ENCODE measurements at places on chromosomes 11 and 22.
A peak's percentile ranks its signal among the peaks of the same experiment; 100 is the strongest.

- no peak for DNase-seq
Measured at GRCh38 chr11:13040969-13041561, 31.9 kb downstream of the RASSF10 start.

GRCh38 chr22:49502126-49502826 lies 325.4 kb downstream of the BRD1 start:
- no peak for DNase-seq

DNA sequence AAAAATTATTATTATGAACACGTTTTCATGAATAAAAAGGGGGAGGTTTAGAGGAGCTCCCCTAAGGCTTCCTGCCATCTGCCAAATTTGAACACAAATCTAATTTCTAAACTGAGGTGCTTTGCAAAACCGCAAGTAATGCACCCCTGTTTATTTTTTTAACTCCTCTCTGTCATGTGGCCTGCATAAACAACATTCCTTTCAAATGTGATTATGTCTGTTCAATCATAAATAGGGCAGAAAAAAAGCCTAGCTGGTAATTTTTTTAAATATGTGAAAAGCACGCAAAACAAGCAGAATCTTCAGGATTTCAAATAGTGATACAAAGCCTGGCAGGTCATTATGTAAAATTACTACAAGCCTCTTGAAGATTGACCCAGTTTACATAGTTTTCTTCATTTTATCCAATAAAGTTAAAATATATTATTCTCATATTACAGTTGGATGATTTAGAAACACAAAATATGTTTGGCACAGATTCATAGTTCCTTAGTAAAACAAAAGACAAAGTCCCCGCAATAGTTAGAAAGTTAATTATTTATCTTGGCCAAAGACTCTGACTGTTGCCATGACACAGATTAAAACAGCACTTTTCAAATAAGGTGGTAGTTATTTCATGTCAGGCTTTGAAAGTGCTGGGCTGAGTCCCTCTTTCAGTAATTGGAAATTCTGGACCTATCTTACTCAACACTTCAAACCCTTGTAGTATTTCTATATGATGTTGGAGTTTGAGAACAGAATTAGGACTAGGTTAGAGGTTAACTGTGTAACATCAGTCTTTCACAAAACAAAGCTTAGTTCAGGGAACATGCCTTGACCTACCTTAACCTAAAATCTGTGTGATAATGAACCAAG lies 200.3 kb upstream of the MPPED2 start:
- DNase-seq, result no peak

GRCh38 chr11:61895046-61895717 lies 3.8 kb upstream of the FADS3 start:
- DNase-seq, result no peak

DNA sequence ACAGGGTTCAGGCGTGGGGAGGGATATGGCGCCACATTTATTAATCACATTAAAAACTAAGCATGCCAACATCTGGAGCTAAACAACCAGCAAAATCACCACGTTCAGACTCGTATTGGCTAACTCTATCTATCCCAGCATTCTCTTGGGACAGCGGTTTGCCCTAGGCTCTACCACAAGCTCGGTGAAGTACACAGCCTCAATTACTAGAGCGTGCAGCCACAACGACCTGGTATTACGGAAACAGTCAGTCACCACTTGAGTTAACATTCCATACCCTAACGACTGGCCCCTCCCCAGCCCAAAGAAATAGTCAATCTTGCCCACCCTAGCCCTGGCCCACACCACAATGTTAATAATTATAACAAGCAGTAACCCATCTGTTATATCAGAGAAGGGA lies 32.1 kb downstream of the APOL5 start:
- no peak for DNase-seq

GRCh38 chr11:67998150-67999045 lies 5.5 kb downstream of the UNC93B1 start:
- DNase-seq, result no peak

- no peak for DNase-seq
Measured at GRCh38 chr11:12465332-12465731, 88.0 kb downstream of the PARVA start.

DNA sequence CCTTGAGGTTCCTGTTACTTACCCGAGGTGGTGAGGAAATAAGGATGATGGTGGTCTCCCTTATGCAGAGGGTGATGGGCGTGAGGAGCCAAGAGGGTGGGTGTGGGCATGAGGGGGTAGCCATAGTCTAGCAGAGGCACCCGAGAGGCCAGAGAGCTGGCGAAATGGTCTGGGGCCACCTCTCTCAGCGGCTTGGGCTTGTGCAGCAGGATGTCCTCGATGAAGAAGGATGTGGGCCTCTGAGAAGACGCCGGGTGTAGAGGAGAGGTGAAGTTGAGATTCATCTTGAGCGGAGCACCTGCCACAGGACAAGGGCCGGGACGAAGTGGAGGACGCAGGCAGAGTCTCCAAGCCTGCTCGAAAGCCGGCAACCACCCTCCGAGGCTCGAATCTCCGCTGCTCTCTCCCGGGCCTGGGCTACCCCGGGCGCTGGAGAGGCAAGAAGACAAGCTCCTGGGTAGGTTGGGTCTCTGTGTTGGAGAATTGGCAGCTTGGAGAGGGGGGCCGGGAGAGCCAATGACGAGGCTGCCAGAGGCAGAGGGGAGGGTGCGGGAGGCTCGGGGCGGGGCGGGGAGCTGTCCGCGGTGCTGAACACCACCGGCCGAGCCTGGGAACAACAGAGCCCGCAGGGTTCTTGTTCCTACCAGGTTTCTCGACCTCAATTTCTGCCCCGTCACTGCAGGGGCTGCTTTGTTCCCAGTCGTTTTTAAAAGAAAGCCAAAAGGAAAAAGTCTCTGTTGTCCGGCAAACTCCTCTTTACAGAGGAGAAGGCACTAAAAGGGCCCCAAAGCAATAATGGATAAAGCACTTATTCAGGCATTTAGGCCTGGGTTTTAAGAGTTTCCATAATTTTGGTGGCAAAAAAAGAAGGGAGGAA lies at the start of gene BSX:
TSS of gene BSX (minus strand) at position 447 of the 877 bp plus-strand sequence. CDS start at position 284, 163 bp downstream.
- DNase-seq, result no peak

- peak; percentile 4 for DNase-seq
Measured at GRCh38 chr22:40922484-40923303, 28.5 kb upstream of the RBX1 start.

DNA sequence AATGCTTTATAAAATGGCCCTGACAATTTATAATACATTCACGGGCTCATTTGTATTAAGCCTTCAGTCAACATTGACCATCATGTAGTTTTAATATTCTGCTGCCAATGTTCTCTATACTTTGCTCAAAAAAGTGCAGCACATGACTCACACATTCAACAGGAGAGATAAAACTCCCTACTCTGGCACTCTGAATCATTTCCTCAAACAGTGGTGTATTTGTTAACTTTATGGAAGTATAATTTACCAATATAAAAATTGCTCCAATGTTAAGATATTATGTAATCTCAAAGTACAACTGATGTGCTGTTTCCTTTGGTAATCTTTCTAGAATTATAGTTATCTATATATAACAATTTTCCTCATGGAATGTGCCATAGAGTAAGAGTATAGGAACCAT lies 39.9 kb downstream of the MAML2 start:
- no peak for DNase-seq

DNA sequence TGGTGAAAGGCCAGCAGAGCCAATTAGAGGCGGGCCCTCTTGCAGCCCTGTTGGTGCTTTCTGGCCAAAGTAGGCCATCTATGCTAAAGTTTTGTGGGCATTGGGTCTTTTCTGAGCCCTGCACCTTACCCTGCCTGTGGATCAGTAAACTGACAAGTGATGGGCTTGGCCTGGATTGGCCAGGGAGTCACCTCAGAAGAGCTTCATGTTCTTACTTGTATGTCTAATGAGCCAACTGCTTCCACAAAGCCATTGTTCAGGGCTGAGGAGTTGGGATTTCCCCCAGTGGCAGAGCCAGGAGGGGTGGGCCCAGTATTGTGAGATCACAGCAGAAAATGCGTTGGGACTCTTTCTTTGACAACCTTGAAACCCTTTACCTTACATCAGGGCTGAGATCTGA lies 90.4 kb downstream of the CWC15 start:
- DNase-seq, result no peak

DNA sequence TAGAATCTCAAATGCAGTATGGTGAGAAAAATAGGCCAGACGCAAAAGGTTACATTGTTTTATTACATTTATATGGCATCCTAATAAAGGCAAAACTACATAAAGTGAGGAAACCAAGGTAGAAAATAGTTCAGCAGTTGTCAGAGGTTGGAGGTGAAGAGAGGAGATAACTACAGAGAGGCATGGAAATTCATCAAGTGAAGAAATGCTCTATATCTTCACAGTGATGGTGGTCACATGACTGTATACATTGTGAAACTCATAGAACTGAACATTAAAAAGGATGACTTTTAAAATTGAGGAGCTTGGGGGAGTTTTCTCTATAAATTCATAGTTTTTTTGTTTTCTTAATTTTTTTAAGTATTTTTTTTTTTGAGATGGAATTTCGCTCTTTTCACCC lies 14.4 kb downstream of the LGR4 start:
- no peak for DNase-seq

GRCh38 chr22:41408665-41409064 lies 26.9 kb downstream of the TEF start:
- no peak for DNase-seq

DNA sequence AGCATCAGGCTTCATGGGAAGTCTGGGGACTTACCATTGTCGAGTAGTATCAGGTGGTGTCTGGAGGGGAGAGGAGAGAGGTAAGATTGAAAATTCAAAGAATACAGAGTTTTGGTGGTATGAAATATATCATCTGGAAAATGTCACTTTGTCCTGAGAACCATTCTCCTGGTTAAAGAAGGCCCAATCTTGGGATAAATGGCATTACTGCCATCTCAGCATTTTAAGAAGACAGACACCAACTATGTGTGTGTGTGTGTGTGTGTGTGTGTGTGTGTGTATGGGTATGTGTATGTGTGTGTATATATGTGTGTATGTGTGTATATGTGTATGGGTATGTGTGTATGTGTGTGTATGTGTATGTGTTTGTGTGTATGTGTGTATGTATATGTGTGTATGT lies 673.3 kb downstream of the NTM start:
- DNase-seq, result no peak

GRCh38 chr11:75775056-75775455 lies 6.5 kb downstream of the DGAT2 start:
- DNase-seq, result no peak

DNA sequence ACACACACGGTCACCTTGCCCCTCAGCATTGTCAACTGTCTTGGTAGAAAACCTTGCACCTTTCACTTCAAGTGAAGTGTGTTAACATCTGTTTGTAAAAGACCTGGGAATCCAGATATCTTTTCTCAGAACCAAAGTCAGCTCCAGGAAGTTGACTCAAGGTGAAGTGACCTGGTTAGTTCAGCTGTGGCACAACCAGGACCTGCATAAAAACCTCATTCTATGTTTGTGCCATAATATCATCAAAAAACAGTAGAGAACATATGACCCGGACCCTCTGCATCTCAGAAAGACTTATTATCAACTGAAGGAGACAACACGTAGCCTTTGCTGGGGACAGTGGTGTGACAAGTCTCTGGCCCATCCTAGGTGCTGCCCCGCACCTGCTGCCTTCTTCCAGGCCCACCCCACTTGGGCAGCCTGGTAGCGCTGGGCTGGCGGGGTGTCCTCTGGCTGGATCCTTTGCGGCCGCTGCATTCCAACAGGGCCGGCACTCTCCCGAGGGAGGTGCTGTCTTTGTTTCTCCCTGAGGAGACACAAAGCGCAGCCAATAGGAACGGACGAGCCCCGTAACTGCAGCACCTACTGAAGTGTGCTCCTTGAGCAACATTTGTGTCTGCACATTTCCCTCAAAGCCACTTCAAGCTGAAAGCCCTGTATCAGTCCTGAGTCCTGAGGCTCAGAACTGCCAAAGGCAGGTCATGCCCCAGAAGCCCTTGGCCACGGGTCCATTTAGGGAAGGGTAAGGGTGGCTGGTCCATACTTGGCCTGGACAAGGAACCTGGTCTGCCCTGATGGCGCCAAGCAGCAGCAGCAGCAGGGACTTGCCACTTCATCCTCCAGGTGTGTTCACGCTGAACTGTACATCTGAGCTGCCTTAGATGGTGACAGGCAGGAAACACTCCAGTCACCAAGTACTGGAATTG lies 25.2 kb downstream of the LRRC74B start:
- DNase-seq, result no peak

DNA sequence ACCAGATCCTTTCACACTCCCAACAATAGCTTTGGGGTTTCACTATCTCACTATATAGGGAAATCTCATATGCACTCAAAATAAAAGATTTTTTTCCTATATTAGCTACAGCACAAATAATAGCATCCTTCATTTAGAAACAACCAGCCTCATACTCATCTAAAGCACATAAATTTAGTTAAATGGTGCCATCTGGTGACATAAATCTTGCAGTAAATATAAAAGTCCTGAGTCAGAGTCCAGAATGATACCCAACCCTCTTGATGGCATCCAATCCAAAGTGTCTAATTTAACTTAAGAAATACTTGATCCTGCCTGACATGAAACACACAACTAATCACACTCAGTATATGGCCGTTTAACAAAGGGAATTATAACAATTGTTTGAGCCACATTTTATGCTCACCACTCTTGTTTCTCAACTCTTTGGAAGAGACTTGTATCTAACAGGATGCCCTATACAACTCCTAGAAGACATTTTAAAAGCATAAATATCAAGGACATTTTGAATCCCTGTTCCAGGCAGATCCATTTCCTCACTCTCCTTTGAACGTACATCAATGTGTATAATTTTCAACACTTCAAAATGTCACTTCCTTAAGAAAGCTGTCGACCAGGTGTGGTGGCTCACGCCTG lies 36.2 kb downstream of the DLG2 start:
- no peak for DNase-seq

GRCh38 chr22:38569181-38569971 lies 607 bp downstream of the DMC1 start:
- no peak for DNase-seq

GRCh38 chr22:22474733-22475132 lies 33.8 kb downstream of the ZNF280B start:
- DNase-seq, result no peak

DNA sequence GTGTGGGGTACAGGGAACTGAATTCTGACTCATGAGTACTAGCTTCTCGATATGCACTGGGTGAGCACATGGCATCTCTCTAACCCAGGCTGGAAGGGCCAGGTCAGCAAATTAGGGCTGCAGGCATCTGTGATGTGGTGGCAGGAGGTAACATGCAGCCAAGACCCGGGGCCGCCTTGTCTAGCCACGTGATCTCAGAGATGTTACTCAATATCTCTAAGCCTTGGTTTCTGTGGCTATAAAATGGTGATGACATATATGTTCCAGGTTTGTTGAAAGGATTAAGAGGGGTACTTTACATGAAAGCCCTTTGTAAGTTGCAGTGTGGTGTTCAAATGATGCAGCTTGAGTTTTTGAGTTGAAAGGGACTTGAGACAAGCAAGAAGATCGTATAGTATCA lies 3.2 kb downstream of the ST14 start:
- no peak for DNase-seq

- DNase-seq, result no peak
Measured at GRCh38 chr11:84022201-84022600, 736.0 kb upstream of the CCDC90B start.

DNA sequence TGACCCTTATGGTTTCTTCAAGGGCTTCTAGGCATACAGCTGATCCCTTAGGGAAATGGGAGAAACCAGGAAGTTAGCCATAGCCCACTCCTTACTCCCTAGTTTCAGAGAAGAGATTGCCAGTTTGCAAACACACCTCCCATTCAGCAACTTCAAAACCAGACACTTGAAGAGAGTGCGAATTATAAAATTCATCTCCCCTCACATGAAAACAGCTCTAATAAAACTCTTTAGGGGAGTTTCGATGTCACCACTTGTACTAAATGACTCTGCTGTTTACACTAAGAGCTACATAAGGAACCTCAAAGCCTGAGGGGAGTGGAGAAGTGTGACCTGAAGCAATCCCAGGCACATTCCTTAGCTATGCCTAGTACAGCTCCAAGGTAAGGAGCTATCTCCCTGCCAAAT lies 8.3 kb downstream of the LGR4 start:
- no peak for DNase-seq

GRCh38 chr11:70184396-70184795 lies 18.7 kb upstream of the FADD start:
- DNase-seq, result no peak

Measured in NCI-H1436 treated with DMSO at 0.1 percent for 48 hours (cell line).